ENCODE measurements at places on chromosomes 12 and 14. TPM values are rescaled to one million over a fixed set of nuclear protein-coding genes. Genes with fewer than 3 reads are reported as not detected.

DNA sequence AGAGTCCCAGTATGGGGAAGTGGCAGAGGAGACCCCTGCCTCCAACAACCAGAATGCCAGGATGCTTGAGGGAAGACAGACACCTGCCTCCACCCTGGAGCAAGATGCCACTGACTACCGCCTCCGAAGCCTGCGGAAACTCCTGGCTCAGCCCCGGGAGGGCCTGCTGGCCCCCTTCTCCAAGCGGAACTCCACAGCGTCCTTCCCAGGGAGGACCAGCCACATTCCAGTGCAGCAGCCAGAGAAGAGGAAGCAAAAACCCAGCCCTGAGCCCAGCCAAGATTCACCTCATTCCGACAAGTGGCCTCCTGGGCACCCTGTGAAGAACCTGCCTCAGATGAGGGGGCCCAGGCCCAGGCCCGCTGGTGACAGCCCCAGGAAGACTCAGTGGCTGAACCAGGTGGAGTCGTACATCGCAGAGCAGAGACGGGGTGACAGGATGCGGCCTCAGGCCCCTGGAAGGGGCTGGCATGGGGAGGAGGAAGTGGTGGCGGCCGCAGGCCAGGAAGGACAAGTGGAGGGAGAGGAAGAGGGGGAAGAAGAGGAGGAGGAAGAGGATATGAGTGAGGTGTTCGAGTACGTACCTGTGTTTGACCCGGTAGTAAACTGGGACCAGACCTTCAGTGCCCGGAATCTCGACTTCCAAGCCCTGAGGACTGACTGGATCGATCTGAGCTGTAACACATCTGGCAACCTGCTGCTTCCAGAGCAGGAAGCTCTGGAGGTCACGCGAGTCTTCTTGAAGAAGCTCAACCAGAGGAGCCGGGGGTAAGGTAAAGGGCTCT is 93.7 kb downstream of the B4GALNT3 start:
- DNase-seq, result no peak

- DNase-seq, result no peak
These were observed 22.9 kb downstream of the RAD52 start for GRCh38 chr12:926641-927040.

DNA sequence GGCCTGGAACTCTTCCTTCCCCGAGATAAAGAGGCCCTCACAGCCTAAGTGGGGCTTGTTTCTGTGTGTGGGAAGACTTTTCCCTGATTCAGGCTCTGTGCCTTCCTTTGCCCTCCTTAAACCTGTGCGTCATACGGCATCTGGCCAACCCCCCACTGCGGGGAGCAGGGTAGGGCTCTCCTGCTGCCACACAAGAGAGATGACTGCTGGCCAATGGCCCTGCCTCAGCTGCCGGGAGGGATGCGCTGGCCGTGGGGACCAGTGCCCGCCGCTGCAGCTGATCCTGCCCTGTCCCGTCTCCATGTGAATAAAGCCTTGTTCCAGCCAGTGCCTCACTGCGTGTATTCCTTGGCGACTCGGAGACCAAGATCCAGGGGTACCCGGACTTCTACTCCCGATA is 42.5 kb upstream of the BEGAIN start:
- DNase-seq, result no peak

DNA sequence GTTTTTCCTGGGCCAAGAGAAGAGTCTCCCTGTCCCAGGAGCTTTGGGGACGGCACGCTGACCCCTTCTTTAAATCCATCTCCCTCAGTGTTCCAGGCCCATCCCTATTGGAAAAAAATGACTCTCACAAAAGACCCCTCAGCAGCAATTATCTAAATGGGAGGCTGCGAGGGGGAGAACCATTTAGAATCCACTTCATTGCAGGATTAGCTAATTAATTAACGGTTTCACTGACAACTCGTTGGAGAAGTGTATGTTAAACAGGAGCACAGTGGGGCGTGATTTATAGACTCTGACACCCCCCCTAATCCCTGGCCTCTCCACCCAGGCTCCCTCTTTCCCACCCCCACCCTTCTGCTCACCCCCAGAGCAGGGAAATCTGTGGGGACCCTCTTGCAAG is 162.8 kb upstream of the LHX5 start:
- DNase-seq, result no peak

DNA sequence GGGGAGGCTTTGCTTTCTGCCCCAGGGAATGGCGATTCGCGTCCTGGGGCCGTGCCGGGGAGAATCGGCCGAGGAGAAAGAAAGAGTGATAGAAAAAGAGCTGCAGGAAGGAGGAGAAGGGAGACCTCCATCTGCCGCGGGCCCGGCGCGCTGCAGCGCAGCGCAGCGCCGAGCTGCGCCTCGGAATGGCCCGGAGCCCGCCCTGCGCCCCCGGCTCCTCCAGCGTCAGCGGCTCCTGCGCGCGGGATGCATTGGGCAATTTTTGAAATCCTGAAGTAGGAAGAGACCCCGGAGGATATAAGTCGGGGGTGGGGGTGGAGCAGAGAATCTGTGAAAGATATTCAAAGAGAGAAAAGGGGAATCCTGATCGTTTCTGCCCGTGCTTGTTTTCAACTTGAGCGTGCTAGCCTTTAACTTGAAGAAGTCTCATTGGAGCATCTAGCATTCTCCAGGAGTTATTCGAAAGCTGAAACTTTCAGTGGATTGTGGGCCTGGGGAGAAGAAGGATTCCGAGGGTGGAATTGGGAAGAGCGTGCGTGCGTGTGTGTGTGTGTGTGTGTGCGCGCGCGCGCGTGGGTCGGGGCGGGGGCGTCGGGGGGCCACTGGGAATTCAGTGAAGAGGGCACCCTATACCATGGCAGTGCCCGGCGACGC is 441 bp downstream of the PDE3A start:
- DNase-seq, result no peak

DNA sequence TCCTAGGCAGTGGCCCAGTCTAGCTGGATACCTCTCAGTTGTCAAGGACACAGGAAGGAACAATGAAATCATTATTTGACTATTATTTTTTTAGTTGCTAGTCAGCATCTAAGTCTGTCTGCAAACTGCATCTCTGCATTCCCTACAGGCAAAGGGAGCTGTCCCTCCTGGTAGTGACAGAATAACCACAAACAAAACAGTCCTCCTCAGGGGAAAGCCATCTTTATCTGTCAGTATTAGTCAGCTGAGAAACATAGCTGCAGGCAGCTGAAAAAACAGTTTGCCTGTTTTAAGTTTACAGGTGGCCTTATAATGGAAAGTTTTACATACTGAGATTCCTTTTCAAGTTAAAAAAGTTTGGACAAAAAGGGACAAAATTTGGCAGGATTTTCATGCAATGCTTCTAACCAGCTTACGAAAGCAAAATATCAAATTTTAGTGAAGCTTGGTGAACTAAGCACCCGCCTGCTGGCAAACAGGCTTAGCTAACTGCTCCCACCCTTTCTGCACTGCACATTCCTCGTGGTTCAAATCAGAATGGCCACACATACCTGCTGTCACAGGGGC is 29.5 kb downstream of the SLC25A21 start:
- no peak for DNase-seq

GRCh38 chr12:24911271-24911791 is 37.6 kb downstream of the BCAT1 start:
- DNase-seq, result no peak

DNA sequence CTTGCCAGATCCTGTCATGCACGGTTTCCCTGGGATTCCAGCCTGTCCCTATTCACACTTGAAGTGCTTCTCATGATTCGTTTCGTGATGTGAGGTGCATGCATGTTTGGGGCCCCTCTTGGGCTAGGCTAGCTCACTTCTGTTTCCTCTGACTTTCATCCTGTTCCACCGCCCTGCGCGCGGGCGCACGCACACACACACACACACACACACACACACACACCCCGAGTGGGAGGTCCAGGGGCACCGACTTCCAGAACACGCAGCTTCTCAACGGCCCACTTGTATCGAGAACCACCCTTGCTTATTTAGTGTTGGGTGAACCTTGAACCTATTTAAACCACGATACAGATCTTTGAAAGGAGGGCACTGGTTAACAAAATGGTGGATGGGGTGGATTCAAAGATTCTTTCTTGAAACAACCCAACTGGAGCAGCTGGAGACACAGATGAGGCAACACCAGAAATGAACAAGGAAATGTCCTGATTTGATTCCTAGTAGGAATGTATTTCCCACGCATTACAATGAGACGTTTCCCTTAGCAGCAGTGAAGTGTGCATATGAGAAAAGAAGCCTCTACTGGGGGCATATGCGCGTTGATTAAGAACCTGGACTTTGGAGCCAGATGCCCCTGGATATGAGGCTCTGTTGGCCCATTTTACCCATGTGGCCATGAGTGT is 16.3 kb downstream of the ELK3 start:
- DNase-seq, result no peak

- no peak for DNase-seq
These were observed 37.3 kb upstream of the E2F7 start for GRCh38 chr12:77102691-77103090.

DNA sequence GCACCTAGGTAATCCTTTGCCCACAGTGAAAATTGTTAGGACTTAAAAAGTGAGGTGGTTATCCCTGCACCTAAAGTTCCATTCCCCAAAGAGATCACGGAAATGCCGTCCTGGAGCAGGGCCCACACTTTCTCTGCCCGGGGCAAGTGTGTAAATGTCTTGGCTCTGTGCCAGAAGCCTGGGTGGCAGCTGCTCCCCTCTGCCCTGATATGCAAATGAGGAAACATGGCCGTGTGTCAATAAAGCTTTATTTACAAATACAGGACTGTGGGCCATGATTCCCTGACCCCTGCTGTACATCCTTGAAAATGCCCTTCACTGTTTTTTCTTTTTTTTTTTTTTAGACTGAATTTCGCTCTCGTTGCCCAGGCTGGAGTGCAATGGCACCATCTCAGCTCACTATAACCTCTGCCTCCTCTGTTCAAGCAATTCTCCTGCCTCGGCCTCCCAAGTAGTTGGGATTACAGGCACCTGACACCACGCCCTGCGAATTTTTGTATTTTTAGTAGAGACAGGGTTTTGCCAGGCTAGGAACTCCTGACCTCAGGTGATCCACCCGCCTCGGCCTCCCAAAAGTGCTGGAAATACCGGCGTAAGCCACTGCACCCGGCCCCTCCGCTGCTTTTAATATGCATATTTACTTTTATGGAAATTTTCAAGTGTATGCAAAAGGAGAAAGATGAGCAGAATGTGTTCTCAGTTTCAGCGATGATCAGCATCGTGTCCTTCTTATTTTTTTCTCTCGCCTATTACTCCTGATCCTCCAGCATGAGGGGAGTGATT is 75.5 kb downstream of the GALNT9 start:
- DNase-seq, result no peak

DNA sequence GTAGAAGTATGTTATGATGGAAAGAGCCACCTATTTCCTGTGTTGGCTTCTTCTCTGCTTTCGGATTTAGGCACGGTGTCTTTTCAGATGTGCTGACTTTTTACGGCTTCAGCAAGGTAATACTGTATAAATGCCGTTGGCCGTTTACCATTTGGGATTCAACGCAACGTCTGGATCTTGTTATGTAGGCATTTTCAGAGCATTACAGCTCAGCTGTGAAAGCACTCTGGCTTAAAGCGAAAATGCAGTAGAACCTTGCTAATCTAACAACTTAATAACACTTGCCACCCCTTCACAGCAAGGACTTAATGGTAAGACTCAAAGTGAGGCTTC is 229.9 kb downstream of the EFCAB11 start:
- no peak for DNase-seq

DNA sequence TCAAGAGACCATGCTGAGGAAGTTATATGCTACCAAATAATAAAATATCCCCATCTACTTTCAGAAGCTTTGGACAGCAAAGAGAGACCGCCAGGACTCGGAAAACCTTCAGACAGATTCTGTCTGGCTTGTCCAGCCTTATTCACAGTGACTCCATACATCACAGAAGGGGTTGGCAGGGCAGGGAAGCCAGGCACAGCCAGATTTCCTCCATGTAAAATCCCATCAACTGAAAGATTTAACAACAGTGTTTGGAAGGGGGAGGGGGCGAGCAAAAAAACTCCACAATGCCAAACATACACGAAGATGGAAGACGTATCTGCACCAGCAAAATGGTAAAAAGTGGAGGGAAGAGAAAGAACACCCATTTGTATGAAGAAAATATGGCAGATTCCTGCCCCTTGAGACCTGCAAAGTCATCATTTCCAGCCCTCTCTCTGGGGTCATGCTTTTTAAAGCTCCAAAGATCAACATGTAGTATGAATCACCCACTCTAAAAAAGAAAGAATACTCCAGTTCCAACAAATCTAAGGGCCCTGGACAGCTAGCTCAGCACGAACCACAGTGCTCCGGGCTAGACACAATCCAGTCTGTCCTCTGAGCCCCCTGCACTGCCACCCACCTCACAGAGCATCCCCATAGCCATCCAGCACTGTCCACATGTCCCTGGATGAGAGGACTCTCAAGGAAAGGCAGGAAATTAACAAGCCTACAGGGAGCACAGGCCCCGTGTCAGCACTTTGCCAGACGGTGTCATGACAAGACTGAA is 116.4 kb downstream of the DICER1 start:
- DNase-seq, result no peak

- DNase-seq, result no peak
These were observed 8.0 kb downstream of the GLIPR1 start for GRCh38 chr12:75488553-75488952.

GRCh38 chr12:132837693-132838409 is 9.2 kb upstream of the GOLGA3 start:
- DNase-seq, result no peak

DNA sequence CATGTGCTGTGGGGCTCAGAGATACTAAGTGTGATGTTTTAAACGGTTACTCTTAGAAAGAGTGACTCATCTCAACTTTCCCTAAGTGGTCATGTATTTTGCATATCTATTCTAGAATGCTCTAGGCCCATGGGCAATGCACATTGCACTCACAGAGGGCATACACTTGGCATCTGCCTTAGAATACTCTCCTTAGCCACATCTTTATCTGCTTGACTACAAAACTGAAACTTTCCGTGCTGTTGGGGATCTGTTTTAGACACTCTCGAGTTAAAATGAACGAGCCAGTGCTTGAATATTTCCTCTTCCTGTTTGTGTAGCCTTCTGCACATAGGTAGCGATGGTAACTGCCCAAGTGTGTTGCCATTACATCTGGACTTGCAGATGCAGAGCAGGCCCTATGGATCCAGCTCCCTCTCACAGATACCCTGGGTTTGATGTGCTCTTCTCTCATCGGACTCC is 180.5 kb downstream of the CAND1 start:
- DNase-seq, result no peak

- no peak for DNase-seq
These were observed 47.6 kb downstream of the TMEM132C start for GRCh38 chr12:128314611-128315010.

GRCh38 chr12:53184828-53185227 is 4.1 kb upstream of the CSAD start:
- no peak for DNase-seq

DNA sequence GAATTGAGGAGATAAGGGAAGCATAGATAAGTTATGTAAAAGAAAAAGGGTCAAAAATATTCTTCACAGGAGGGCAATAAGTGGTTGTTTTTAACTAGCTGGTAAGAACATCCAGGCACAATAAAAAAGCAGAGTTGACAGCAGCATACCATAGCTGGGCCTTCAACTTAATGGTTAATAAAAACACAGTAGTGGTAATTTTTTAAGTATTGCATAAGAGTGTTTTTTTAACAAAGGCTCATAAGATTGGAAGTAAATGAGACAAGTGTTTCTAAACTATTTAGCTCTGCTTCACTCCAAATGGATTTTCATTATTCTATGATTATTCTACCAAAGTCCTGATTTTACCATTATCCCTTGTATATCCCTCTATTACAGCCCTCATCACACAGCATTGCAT is 140.1 kb upstream of the TSPAN8 start:
- no peak for DNase-seq

The CCDC177 gene
- 0.09 TPM for total RNA-seq

The GPX2 gene
- not detected for total RNA-seq

The PPHLN1 gene
- 57.1 TPM for total RNA-seq

The ZNF10 gene
- 5.5 TPM for total RNA-seq

The SCN8A gene
- total RNA-seq, result 0.60 TPM

The TAS2R20 gene
- total RNA-seq, result 4.3 TPM

The RIN3 gene
- 16.9 TPM for total RNA-seq
